Stimulated activated CD8-positive, alpha-beta memory T cell treated with anti-CD3 and anti-CD28 coated beads, Interleukin-7, amount 100 ng/mL, for 1 hour (primary cell): ENCODE measurements at places on chromosomes 5 and 9.

DNA sequence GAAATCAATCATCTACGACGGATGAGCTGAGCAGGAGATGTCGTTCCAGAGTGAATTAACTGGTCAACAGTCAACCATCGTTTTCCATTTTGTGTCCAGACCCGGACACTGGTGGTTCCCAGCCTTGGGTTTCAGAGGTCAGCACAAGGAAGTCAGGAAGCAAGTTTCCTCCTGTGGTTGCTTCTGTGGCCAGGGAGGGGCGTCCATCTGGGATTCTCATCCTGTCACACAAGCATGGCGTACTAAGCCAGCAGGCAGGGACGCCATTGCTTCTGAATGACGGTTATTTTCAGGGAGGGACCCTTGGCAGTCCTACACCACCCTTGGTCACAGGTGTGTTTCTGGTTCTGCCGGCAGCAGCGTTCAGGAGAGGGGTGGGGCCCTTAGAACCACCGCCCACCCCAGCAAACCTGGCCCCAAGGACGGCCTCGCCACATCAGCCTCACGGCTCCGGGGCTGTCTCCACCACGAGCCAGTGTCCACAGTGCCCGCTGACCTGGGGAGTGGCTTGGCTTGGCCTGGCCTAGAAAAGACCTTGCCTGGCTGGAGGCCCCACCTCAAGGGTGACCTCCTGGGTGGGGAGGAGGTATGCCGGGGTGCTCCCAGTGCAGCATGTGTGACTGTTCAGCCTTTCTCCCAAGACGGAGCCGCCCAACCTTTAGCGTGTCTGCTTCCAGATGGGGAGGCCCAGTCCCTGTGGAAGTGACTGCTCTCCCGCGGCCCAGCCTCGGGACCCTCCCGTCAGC, 25.2 kb downstream of the NDUFS6 start:
- DNase-seq = no peak

GRCh38 chr9:129006328-129007034, 21.6 kb downstream of the SH3GLB2 start:
- no peak for DNase-seq

DNA sequence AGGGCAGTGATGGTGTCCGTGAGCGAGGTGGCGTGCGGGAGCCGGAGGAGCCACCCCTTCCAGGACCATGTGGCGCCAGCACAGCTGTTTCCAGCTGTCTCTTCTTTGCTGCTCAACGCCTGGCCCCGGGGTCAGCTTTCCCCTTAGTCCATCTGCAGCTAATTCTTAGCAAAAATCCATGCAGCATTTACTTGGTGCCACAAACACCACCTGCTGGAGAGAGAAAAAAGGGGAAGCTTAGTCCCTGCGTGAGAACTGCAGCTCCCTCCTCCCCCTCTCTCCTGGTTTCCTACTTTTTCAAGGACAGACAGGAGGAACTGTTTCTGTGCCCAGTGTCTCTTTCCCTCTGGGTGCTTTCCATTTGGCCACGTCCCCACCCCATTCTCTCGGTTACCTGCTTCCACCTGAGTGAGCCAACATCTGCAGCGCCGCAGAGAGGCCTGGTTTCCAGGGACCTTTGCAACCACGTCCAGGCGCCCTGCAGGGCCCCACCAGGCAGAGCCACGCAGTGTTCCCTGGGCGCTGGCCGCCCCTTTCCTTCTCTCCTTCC, 3.4 kb downstream of the SLC6A19 start:
- DNase-seq = no peak

GRCh38 chr5:139410993-139411828, 7.3 kb upstream of the SPATA24 start:
- DNase-seq = no peak
